Smooth muscle cell of the pulmonary artery (primary cell): ENCODE measurements at places on chromosomes 7 and 10. TPM values are rescaled to one million over a fixed set of nuclear protein-coding genes. Genes with fewer than 3 reads are reported as not detected.

Gene ZNF488
- total RNA-seq, result 0.13 TPM in 1 of 2 replicates, not detected in the other

Gene TMEM236
- total RNA-seq, result under 0.01 and 0.07 TPM in 2 replicates

Gene ACTA2
- total RNA-seq, result 1,211 and 1,255 TPM in 2 replicates

Gene PRSS37
- total RNA-seq, result not detected in 2 replicates

Gene RTKN2
- 2.9 and 3.3 TPM in 2 replicates for total RNA-seq

Gene LMOD2
- total RNA-seq, result not detected in 2 replicates

Gene SYPL1
- 62.2 and 90.4 TPM in 2 replicates for total RNA-seq

Gene BBIP1
- 22.1 and 22.9 TPM in 2 replicates for total RNA-seq

Gene ASAH2
- 0.53 and 3.2 TPM in 2 replicates for total RNA-seq

Gene ITIH5
- total RNA-seq, result 3.6 and 24.9 TPM in 2 replicates

Gene TMEM184A
- 0.03 and 0.13 TPM in 2 replicates for total RNA-seq

Gene TBC1D12
- total RNA-seq, result 9.8 and 15.5 TPM in 2 replicates

Gene ANKRD61
- total RNA-seq, result 0.13 TPM in 1 of 2 replicates, not detected in the other

Gene SEMA3A
- total RNA-seq, result 52.1 and 109 TPM in 2 replicates

Gene DNAJB6
- 78.2 and 83.4 TPM in 2 replicates for total RNA-seq
